ENCODE measurements at places on chromosomes 3 and 15.

GRCh38 chr3:38022896-38023709, 6.3 kb downstream of the PLCD1 start:
- no peak for DNase-seq

GRCh38 chr3:9770276-9770812, 597 bp upstream of the CAMK1 start:
- DNase-seq = no peak

DNA sequence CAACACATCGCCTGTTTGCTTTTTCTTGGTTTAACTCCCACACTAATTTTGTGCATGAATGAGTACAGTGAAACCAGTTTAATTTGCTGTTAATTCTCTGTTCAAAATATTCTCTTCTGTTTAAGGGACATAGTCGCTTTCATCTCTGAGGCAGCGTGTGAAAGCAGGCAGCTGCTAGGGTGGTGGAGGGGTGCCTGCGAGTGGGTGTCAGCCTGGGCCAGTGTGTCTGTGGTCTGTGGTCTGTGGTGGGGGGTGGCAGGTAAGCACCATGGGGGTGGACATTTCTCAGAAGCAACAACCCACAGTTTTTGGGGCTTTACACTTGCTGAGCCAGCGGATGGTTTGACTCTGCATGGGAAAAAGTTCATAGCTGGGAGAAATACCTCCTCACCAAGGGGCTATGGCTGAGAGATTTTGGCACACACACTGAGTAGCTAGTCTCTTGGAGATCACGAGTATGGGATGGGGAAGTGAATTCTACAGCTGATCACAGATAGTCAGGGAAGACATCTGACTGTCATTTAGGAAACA, 109.2 kb downstream of the EPHB1 start:
- no peak for DNase-seq

GRCh38 chr15:36278219-36278618, 301.2 kb upstream of the CDIN1 start:
- DNase-seq = no peak

DNA sequence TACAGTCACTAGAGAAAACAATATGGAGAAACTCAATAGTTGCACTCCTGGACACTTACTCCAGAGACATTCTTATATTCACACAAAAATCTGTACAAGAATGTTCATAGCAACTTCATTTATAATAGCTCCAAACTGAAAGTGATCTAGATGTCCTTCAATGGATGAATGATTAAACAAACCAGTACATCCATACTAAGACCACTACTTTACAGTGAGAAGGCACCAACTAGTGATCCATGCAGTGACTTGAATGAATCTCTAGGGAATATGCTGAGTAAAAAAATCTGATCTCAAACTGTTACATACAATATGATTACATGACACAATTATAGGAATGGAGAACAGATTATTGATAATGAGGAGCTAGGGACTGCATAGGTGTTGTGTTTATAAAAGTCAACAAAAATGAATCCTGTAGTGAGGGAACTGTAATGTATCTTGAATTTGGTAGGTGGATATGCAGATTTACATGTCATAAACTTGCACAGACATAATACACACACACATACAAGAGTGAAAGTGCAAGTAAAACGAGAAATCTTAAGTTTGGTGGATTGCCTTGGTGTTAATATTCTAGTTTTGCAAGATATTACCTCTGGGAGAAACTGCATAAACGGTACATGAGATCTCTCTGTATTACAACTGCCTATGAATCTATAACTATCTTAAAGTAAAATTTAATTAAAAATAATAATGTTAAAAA, 85.7 kb downstream of the SPATA16 start:
- DNase-seq = no peak

DNA sequence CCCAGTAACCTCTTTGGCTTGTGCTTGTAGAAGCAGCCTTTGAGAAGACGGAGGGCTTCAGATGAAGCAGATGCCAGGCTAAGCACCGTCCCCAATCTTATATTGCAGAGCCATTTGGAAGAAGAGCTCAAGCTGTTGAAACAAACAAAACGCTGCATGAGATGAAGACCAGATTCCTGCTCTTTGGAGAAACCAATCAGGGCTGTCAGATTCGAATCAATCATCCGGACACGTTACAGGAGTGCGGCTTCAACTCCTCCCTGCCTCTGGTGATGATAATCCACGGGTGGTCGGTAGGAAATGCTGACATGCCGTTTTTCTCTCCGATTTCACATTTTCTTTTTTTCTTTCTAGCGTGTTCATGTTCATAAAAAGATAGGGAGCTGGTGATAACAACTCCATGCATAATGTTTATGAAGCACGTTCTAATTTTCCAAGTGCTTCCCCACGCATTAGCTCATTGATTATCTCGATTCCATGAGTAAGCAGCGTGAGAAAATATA, 106.5 kb downstream of the LIPC start:
- DNase-seq = no peak

DNA sequence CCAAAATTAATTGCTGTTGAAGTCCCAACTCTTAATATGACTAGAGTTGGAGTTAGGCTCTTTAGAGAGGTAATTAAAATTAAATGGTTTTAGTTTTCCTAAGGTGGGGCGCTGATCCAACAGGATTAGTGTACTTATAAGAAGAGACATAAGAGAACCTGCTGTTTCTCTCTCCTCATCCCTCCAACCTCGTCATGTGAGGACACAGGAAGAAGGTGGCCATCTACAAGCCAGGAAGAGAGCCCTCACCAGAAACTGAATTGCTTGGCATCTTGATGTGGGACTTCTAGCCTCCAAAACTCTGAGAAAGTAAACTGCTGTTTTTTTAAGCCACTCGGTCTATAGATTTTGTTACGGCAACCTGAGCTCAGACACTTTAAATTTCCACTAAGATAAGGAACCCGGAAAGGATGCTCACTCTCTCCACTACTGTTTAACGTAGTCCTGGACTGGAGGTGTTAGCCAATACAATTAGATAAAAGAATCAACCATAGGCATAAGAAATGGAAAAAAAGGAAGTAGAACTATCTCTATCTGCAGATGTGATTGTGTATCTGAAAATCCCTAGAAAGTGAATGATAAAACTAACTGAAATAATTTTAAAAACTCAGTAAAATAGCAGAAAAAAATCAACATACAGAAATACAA, 26.8 kb downstream of the DCBLD2 start:
- no peak for DNase-seq

GRCh38 chr3:167851749-167852148, 116.2 kb downstream of the SERPINI1 start:
- DNase-seq = no peak

- DNase-seq = no peak
Measured at GRCh38 chr15:62940093-62940754, 102.3 kb upstream of the TPM1 start.

GRCh38 chr3:155304394-155304793, 10.9 kb upstream of the STRIT1 start:
- DNase-seq = no peak

GRCh38 chr3:157122116-157122515, 37.8 kb downstream of the CCNL1 start:
- no peak for DNase-seq

- DNase-seq = no peak
Measured at GRCh38 chr3:154684021-154684420, 254.0 kb upstream of the GPR149 start.

DNA sequence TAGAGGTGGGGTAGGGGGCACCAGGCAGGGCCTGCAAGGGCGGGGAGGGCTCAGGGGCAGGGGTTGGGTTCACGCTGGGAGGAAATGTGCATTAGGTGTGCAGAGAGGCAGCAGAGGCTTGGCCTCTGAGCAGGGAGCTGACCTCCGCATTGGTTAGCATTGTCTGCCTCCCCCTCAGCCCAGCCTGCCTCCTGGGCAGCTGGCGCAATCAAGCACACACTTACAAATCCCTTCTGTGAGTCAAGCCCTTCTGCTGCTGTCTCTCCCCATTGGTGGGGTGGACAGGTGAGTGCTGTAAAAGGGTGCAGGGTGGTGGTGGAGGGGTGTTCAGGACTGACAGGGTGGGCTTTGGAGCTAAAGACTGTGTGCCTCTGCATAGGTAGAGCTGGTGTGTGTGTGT, 9.3 kb downstream of the LOXL1 start:
- no peak for DNase-seq

DNA sequence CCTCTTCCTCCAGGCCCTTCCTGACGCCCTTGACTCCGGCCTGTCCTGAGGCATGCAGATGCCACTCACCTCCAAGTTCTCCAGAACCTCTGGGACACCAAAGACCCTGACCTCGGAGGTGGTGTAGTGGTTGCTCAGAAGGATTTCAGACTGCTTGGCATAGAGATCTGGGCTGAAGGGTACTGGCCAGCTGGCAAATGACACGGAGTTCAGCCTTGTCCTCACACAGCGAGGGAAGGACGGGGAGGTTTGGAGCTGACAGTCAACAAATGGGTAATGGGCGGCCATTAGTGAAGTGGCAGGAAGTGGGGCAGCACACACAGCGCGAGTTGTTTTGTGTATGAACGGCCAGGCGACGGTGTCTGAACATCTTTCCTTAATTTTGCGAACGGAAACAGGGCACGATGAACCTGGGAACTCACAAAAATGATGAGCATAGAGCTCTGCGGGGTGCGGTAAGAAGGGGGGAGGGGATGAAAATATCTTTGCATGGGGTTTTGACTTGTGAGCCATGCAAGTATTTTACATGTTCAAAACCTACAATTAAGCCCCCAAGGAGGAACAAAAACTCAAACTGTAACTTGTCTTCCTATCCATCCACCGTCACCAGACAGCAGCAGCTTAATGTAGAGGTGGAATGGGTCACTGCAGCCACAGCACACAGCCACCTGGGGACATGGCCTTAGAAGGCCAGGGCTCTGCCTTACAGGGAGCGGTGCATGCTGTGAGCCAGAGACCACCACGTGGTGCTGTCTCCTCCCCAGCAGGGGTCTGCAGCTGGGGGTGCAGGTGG, 43.6 kb upstream of the RPL32 start:
- DNase-seq = no peak

- no peak for DNase-seq
Measured at GRCh38 chr3:184827572-184827971, 15.6 kb downstream of the VPS8 start.

- no peak for DNase-seq
Measured at GRCh38 chr15:52016316-52016715, 2.7 kb upstream of the MAPK6 start.

- DNase-seq = no peak
Measured at GRCh38 chr15:48968066-48968465, 4.3 kb upstream of the SHC4 start.

DNA sequence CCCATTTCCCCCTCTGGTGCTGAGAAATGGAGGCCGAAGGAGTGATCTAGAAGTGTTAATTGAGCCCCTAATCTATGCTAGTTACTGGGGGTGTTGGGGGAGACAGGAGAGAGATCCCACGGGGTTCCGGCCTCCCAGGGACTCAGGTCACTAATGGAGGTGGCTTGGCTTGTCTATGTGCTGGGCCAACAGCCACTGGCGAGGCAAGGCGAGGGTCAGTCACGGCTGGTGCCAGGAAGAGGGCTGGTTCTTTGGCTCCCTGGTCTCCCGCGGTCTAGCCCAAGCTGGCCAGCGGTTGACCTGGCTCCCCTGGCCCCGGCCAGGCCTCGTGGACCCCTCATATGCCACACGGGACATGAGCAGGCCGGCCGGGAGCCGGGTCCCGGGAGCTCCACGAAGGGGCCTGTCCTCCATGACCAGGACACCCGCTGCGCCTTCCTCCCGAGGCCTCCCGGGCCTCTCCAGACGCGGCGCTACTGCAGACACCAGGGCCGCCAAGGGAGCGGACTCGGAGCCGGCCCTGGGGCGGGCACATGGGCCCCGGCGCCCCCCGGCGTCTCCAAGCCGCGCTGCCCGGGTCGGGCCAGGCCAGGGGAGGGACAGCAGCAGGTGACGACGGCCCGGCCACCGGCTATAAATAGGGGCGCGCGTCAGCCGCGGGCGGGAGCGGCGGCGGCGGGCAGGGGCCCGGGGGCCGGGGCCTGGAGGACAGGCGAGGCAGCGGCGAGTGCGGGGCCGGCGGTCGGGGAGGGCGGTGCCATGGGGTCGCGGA, at the start of gene ALPK3:
TSS of gene ALPK3 (plus strand) at position 663 of the 772 bp plus-strand sequence. CDS start at position 760, 97 bp downstream.
- DNase-seq = no peak

DNA sequence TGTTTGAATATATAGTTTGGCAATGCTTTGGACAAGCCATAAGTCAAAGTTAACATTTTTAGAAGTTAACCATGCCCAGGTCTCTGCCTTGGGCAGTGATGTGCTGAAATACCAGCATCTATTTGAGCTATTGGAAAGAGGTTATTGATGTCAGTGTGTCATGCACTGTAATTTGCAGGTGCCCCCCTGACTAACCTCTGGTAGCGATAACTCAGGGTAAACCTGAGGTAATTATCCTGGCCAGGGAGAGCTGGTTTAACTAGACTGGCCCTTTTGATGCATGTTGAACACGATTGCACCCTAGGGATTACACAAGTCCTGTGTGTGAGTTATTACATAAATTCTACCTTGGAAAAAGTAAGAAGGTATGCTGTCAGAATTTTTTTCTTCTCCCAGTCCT, 455.8 kb upstream of the WNT5A start:
- no peak for DNase-seq

GRCh38 chr3:64900617-64901521, 213.1 kb upstream of the ADAMTS9 start:
- no peak for DNase-seq

GRCh38 chr15:93929375-93930094, 301.8 kb upstream of the MCTP2 start:
- no peak for DNase-seq

DNA sequence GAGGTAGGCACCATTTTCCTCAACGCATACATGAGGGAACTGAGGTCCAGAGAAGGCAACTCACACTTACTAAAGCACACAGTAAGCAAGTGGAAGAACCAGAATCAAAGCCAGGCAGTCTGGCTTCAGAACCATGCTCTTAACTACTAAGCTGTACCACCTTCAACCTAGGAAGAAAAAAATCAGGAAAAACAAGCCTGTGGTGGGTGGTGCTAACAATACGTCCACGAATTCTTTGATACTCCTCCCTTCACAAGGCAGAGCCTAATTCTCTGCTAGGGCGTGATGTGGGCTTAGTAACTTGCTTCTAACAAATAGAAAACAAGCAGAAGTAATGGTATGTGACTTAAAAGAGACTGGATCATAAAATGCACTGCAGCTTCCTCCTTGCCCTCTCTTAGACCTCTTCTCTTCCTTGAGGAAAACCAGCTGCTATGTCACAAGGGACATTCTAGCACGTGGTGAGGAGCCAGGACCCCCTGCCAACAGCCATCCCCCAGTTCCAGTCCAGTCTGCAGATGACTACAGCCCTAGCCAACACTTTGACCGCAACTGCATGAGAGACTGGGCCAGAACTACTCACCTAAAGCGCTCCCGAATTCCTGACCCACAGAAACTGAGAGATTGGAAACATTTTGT, 36.9 kb downstream of the HACD2 start:
- no peak for DNase-seq

- DNase-seq = no peak
Measured at GRCh38 chr3:112253301-112253971, 40.6 kb downstream of the SLC9C1 start.

DNA sequence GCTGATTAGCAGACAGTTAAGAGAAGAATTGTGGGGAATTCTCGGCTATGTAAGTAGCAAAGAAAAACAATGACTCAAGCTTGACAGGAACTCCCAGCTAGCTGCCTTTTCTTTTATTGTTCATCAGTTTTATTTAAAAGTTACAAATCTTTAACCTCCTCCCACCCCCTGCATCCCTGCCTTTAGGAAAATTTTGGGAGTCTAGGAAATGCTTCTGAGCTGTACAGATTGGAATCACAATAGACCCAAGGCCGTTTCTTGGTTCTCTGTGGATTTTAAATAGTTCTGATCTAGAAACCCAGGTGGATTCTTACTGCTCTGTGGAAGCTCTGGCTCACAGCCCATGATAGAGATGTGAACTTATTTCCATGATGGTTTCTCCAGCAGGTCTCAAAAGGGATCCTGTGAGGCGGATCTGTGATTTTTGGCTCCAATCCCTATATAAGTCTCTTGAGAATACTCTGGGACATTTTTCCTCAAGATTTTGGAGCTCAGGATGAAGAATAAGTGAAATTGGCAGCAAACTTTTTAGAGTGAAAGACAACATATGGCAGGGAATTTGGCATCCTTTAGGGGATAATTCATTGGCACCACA, 312.3 kb downstream of the EPHA3 start:
- no peak for DNase-seq

All from central memory CD4-positive, alpha-beta T cell (primary cell).